ENCODE measurements at places on chromosomes 3 and 15.

- no peak for DNase-seq
These were observed 127.6 kb upstream of the MME start for GRCh38 chr3:154952553-154952952.

- no peak for DNase-seq
These were observed 123.4 kb downstream of the SSR3 start for GRCh38 chr3:156431334-156432124.

DNA sequence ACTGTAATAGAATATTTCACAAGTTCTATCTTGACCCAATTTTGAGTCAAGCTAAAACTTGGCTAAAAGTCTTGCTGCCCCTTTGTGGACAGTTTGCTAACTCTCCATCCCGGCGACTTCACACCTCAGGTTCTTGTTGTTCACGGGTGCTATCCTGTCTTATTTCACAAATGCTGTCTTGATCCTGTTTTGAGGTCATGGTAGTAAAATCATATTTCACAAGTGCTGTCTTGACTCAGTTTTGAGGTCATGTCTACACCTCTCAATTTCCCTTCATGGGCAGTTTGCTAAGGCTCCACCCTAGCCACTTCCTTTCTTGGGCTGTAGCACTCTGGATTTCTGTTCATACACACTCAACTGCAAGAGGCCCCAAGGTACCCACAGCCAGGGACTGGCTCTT lies 45.0 kb upstream of the GK5 start:
- DNase-seq, result no peak

DNA sequence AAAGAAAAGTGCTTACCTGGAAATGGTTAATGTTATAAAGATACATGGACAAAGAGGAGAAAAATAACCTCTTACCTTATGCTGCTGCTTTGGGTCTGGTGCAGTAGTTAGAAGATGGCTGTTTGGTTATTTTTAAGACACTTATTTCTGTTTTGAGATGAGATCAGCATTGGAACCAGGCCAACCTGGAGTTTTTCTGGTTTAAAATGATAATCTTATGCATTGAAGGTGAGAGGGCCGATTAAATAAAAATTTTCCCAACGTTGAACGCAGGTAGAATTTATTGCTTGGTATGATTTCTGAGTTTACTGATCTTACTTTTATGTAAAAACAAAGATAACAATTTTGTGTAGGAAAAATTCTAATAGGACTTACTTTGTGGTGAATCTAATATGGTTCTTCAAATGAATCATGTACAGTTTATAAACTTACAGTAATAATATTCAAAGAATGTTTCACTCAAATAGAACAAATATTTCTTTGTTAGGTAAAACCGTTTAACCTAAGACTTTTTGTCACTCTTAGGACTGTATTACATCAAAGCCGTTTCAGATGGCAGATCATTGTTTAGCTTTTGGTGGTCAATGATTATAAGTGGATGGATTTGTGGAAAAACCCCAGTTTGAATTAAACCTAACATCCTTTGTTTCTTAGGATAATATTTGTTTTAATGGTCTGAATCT lies 14.9 kb downstream of the UBE2E2 start:
- no peak for DNase-seq

DNA sequence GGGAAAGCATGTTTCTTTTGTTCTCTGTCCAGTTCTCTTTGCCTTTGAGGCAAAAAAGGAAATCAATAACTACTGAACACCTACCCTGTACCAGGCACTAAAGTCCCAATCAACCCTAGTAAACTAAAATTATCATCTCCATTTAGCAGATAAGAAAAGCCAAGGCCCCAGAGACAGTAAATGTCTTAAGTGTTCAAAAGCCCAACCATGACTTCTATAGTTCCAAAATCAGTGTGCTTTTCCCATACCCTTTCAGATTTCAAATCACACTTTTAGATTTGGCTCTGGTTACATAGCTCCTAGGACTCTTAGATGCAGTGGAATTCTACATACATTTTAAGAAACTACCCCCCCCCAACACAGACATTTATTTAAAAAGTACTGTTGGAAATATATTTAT lies 63.5 kb downstream of the UACA start:
- no peak for DNase-seq

DNA sequence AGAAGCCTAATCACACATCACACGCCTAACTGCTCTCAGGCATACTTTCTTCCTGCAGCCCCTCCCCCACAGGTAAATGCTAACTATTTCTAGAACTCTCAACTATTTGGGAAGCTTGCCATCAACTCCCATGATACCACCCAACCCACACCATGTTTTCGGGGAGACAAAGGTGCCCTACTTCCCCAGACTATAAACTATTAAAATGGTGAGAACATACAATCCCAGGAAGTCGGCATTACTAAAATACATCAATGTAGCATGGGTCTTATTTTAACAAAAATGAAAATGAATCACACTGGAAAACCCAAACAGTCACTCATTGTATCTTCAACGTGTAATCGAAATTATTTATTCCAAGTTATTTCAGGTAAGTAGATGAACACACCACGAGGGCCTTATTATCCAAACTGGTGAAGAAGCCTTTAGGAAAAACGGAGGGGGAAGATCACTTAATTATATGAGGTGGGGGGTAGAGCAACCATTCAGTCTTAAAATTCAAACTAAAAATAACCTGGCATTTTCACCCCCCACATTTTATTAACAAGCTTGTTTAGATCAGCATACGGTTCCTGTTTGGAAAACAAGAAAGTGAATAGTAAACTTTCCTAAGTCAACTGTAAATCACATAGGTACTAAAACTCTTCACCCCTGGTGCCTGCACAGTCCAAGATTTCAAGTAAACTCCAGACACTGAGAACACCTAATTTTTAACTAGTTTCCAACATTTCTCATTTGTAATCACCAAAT lies 1.9 kb downstream of the TBL1XR1 start:
- no peak for DNase-seq

GRCh38 chr3:11726146-11726545 lies 82.4 kb upstream of the VGLL4 start:
- no peak for DNase-seq

DNA sequence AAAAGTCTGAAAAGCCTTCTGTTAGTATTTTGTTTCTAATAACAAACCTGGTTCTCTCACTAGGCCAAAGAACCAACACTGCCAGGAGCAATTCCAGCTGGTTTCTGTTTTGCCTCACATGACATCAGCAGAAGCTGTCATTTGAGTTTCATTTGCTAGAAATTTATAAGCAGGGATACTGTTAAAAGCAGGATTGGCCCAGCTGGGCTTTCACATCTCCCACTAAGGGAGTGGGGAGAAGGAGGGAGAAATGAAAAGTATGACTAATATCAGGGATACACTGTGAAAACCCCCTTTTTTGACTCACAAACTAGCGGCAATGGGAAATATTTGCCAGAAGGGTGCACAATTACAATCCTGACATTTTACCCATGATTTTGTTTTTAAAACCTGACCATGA lies 5.3 kb downstream of the CCDC80 start:
- DNase-seq, result no peak

DNA sequence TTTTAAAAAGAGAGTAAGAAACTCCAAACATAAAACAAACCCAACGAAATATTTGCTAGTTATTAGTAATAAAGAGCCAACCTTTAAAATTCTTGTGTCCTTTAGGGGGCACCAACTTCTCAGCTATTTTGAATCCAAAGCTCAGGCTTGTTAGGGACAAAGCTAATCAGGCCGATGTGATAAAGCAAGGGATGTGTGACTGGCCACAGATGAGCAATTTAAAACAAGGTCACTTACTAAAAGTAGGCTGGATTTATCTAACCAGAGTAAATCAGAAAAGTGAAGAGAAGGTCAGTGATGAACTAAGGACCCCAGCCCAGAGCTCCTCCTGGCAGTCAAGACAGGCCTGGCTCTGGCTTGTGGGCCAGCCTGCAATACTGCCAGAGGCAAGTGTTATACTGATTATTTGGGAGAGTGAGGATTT lies 108.5 kb downstream of the CYP19A1 start:
- no peak for DNase-seq

GRCh38 chr3:136783708-136784191 lies 31.6 kb upstream of the STAG1 start:
- no peak for DNase-seq
